ENCODE measurements at places on chromosomes 1 and 21. TPM values are rescaled to one million over a fixed set of nuclear protein-coding genes. Genes with fewer than 3 reads are reported as not detected.

Gene TNN
- total RNA-seq = not detected

Gene A3GALT2
- total RNA-seq = not detected

Gene PAFAH2
- total RNA-seq = 4.7 TPM

Gene KRTAP12-2
- total RNA-seq = not detected

Gene CACHD1
- total RNA-seq = 8.5 TPM

Gene SPRR5
- total RNA-seq = not detected

Gene AGMAT
- total RNA-seq = 0.39 TPM

Gene NBPF6
- total RNA-seq = not detected

Gene SHISAL2A
- total RNA-seq = not detected

Gene C4BPA
- not detected for total RNA-seq

Gene ZFP69B
- 0.44 TPM for total RNA-seq

Gene LCE1F
- total RNA-seq = not detected

Gene OR2T1
- not detected for total RNA-seq

Gene TRABD2B
- total RNA-seq = 0.69 TPM

Gene PROK1
- not detected for total RNA-seq

Gene FCRL3
- not detected for total RNA-seq

Gene BTG2
- total RNA-seq = 24.0 TPM

Gene TCHHL1
- not detected for total RNA-seq
